ENCODE measurements at places on chromosomes 7 and 10.

DNA sequence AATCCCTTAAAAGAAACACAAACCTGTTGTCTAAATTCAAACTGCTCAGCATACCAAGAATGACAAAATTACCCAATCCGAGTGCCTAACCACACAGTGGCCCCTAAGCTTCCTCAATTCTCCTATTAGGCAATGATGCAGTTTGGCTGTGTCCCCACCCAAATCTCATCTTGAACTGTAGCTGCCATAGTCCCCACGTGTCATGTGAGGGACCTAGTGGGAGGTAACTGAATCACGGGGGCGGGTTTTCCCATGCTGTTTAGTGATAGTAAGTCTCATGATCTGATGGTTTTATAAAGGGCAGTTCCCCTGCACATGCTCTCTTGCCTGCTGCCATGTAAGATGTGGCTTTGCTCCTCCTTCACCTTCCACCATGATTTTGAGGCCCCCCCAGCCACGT, 21.9 kb downstream of the PSAP start:
- no peak for DNase-seq

GRCh38 chr10:110676016-110676415, 31.9 kb downstream of the RBM20 start:
- DNase-seq = no peak

- no peak for DNase-seq
These were observed 10.4 kb upstream of the PRKG1 start for GRCh38 chr10:51063659-51064535.

DNA sequence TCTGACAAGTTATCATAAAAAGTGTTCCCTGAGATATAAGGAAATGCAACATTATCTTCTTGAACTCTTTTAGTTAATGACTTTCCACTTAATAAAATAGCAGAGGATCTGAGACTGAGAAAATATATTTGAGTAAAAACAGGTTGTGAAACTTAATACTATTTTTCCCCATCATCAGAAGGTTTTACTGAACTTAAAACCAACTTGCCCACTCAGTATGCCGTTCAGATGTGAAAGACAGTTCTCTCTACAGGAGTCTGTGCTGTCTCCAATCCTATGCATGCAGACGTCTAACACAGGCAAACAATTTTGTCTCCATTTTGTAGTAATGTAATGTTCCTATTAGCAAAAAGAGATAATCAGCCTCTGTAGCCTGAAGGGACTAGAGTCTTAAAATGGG, 38.2 kb upstream of the CYP2C18 start:
- DNase-seq = no peak

GRCh38 chr7:43726466-43726865, 2.9 kb downstream of the COA1 start:
- DNase-seq = no peak

GRCh38 chr7:117072620-117073118, 119.4 kb downstream of the ST7 start:
- DNase-seq = no peak

DNA sequence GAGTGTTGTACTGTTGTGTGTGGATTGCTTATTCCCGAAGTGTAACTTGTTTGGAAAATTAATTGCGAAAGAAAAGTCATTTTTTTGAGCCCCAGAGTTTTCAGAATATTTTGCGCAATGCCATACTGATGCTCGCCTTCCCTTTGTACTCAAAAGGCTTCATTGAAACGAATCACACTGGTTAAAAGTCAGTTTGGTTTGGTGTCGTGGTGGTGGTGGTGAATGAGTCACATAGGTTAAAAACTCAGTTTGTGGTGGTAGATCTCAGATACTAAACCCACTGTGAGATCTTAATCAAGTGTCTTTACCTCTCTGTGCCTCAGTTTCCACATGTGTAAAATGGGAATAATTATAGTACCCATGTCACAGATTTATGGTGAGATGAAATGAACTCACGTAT, 61.1 kb upstream of the IL6 start:
- no peak for DNase-seq

- DNase-seq = no peak
These were observed 52.0 kb downstream of the PTEN start for GRCh38 chr10:87915406-87915805.

GRCh38 chr7:47453093-47454061, 128.5 kb downstream of the TNS3 start:
- DNase-seq = no peak

GRCh38 chr7:30460246-30460633, 18.3 kb downstream of the NOD1 start:
- DNase-seq = no peak
